ENCODE measurements at places on chromosomes 11 and 22.

DNA sequence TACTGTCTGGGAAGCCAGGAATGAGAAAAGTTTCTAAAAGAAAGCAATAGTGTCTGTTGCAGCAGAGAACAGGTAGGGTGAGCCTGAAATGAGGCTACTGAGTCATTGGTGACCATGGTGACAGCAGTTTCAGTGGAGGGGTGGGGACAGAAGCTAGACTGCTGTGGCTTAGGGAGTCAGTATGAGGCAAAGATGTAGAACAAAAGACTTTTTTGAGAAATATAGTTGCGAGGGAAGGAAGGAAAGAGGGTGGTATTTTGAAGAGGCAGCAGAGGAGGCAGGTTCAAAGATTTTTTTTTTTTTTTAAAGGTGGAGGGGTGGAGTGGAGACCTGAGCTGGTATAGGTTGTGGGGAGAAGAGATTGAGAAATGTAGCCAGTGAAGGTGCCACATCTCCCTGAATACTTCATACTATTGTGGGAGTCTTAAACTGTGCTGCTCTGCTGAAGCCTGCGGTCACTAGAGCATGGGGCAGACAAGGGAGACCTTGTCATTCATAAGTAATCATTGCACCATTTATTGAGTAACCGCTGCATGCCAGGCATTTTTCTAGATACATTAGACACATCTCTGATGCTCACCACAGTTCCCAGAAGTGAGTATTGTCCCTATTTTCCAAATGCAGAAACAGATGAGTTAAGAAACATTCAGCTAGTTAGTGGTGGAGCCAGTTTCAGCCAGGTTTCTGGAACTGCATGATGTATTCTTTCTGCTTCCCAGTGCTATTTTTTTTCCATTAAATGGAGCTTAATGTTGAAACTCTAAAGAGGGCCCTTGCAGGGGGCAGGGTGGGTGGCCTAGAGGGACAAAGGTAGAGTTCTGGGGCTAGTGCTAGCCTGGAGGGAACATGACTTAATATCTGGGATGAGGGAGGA lies 49.9 kb downstream of the STIM1 start:
- no peak for DNase-seq

DNA sequence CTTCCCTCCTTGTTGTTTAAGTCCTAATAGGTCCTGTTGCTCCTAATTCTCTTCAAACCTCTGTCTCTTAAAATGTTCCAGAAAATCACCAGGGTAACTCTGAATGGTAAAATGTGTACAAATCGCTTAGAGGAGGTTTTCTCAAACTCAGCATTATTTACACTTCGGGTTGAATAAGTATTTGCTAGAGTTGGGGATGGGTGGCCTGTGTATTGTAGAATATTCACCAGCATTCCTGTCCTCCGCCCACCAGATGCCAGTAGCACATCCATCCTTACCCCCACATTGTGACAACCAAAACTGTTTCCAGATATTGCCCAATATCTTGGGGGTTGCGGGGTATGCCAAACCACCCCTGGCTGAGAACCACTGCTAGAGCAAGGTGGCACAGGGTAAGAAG lies 64.4 kb upstream of the DDI1 start:
- DNase-seq = no peak

DNA sequence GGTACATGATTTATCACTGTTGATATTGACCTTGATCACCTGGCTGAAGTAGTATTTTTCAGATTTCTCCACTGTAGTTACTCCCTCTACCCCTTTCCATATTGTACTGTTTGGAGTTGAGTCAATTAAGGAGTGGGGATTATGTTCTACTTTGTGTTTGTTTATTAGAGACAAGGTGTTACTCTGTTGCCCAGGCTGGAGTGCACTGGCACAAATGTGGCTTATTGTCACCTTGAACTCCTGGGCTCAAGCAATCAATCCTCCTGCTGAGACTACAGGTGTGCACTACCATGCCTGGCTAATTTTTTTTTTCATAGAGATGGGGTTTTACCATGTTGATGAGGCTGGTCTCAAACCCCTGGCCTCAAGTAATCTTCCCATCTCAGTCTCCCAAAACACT lies 85.3 kb upstream of the CCDC90B start:
- DNase-seq = no peak

DNA sequence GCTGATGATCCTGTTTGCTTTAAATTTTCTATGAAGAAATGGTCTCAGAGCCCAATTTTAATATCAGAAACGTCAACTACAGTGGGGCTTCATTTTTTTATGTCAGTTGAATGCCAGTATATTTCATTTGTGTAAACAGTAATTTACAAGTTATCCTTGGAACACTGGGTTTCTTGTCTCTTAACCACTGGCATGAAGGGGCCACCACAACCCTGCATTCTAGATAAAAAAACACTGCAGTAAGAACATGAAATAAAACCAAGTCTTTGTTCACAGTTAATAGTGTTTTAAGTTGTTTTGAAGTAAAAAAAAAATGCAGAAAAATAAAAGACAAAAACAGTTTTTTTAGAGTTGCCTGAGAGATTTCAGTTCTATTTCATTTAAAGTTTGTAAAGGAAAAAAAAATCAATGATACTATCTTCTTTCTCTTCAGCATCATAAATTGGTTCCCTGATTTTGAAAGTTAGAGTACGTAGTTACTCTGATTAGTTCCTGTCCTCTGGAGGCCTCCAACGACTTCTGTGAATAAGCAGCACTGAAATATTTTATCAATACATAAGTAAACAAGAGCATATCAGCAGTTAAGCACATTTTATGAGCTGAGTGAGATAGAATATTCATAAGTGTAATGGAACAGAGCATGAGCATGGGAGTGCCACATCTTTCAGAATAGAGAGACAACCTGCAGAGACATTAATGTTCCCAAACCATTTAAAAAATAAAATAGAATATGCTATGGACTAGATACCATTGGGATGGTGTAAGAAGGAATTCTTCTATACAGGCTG lies 7.8 kb upstream of the DDI1 start:
- DNase-seq = no peak

DNA sequence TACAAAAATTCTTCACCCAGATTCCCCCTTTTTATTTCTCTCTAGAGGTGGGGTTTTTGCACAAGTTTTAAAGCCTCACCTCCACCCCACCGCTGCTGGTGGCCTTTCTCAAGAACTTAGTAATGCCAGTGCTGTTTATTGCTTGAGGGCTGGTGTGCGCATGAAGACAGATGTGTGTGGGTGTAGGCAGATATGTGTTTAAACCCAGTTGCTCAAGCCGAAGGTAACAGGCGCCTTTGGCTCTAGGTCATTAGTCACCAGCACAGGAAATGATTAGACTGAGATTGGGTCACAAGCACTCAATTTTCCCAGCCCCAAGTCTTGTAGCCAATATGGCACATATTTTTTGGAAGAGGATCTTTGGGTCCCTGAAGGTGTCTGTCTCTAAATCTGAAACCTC lies 2.7 kb upstream of the CLMP start:
- no peak for DNase-seq

DNA sequence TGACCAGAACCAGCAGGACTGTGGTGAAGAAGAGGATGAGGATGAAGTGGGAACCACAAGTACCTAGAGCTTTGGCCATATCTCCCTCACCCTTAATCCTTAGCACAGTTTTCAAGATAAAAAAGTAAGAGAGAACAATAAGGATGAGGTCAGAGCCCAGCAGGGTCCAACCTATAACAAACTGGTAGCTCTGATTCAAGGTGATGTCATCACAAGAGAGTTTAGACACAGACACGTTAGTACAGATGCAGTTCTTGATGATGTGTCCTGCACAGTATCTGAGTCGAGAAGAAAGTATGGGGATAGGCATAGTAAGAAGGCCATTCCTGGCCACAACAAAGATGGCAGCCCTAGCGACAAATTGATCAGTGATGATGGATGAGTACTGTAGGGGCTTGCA lies 586 bp downstream of the OR56A5 start:
- no peak for DNase-seq

- peak; percentile 16 for DNase-seq
Observed at GRCh38 chr11:124402326-124402922, 3.6 kb upstream of the OR8B3 start.

GRCh38 chr22:38930512-38930911 lies 26.9 kb upstream of the APOBEC3A start:
- DNase-seq = no peak

GRCh38 chr22:40043081-40043480 lies 48.3 kb downstream of the FAM83F start:
- no peak for DNase-seq

All from left ventricle myocardium inferior (tissue), 1 donor.